NK-92 treated with Interleukin-12 subunit alpha and Interleukin-12 subunit beta, amount 100 ng/mL, for 24 hours (cell line): ENCODE measurements at places on chromosomes 5 and 9.

GRCh38 chr9:100228352-100228869 is 124.3 kb downstream of the TEX10 start:
- DNase-seq = no peak

GRCh38 chr9:124752967-124753366 is 18.1 kb downstream of the NR6A1 start:
- no peak for DNase-seq

GRCh38 chr5:36638056-36638455 is 31.6 kb downstream of the SLC1A3 start:
- no peak for DNase-seq

GRCh38 chr5:170360709-170361108 is 28.5 kb downstream of the KCNMB1 start:
- no peak for DNase-seq

DNA sequence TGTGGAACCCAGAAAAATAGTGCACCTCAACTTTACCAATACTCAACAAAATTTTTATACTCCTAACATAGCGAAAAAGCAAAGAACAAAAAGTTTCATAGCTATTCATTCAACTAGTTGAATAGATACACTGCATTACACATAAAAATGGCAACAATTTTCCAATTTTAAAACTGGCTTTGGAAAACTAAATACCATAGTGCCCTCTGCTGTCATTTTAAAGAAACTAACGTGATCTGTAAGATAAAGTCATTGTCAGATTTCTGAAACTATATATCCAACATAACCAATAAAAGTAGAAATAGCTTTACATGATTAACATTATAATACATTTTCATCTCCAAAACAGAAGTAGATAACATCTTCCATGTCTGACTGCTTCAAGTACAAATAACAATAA is 31.6 kb downstream of the DTWD2 start:
- DNase-seq = no peak

- no peak for DNase-seq
Observed at GRCh38 chr9:68869022-68869421, 144.9 kb downstream of the PRKACG start.

- DNase-seq = no peak
Observed at GRCh38 chr5:107389775-107390148, 281.0 kb downstream of the EFNA5 start.
